ENCODE measurements at places on chromosomes 16 and 17.

GRCh38 chr17:15256689-15257088, 8.4 kb downstream of the PMP22 start:
- DNase-seq = no peak

DNA sequence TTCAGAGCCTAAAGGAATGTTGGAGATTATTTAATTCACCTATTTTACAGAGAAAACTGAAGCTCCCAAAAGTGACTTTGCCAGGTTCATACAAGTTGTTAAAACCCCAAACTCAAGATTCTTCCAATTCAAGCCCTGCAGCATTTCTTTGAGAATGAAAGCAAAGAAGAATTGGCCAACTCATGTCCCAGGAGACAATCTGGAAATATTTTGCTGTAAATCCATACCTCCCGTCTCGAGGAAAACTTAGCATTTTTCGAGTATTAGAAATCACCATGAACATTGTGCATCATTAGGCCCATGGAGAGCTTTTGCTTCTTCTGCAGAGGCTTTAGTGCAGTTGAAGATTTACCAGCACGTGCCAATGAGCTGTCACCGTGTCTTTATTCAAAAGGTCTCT, 176.4 kb upstream of the KCNJ16 start:
- DNase-seq = no peak

DNA sequence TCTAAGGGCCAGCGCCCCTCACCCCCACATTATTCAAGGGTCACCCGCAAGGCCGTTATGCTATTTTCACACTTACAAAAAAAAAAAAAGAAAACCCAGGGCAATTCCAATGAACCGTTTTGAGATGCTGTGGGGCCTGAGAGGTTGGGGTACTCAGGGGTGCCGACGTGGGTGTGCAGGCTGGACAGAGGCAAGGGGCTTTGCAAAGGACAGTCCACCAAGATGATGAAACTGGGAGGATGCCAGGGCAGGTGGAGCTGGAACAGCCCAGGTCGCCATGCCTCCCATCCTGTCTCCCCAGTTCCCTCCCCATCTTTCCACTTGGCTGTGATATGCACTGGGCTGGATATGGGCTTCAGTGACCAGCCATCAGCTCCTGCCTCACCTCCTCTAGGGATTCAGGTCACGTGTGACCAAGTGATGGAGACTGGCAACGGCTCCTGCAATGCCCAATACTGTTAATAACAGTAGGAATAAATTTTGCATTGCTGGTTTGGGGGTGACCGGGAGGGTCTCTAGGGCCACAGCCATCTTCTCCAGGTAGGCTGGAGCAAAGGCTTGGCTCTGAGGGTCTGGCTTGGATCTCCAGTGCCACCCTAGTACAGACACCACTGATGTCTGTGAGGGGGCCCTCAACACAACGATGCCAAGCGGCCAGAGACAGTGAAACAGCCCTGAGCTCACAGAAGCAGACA, 151.3 kb upstream of the TNRC6C start:
- no peak for DNase-seq

GRCh38 chr16:75754141-75754540, 27.9 kb upstream of the CPHXL start:
- no peak for DNase-seq

DNA sequence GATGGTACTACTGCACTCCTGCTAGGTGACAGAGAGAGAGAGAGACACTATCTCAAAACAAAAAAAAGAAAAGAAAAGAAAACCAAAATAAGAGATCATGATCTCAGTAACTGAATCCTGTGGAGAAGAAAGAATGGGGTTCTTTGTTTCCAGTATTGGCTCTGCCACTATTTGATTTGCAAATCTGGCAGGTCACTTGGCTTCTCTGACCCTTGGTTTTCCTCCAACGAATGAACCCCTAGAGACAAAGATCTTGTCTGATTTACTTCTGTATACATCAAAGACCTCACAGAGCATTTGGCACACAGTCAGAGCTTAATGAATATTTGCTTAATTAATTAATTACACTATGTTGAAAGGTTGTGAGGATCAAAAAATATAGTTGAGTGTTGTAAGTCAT, 47.9 kb upstream of the NLK start:
- no peak for DNase-seq

DNA sequence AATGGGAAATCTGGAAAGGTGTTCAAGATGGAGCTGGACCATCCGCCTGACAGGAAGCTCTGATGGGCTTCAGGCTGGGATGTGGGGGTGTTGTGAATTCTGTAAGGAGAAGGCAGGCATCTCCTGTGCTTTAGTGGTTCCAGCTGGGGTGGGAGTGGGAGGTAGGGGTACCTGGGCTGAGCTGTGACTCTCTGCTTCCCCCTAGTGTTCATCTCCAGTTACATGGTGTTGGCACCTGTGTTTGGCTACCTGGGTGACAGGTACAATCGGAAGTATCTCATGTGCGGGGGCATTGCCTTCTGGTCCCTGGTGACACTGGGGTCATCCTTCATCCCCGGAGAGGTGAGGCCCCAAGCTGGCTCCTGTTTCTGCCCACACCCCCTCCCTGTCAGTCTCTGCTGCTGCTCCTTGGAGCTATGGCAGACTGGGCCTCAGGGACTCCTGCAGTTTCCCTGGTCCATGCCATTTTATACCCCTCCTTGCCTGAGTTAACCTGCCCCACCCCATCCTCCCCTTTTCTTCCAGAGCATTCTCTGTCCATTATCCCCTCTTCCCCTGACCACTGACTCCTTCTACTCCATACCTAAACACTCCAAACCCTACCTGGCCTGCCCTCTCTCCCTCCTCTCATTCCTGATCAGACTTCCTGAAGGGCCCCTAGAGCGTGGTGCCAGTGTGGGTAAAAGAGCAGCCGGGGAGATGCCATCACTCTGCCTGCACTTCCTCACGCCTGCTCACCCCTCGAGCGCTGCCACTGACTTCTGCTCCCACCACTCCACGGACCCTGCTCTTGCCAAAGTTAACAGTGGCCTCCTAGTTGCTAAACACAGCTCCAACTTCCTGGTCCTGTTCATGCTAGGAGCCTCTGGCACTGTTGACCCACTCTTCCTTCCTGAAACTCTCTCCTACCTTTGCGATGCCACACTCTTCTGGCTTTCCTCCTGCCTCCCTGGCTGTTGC, 3.4 kb downstream of the SPNS1 start:
- no peak for DNase-seq

GRCh38 chr16:11727796-11728543, 14.7 kb downstream of the TXNDC11 start:
- DNase-seq = peak; percentile 53

- no peak for DNase-seq
Observed at GRCh38 chr17:44389723-44390202, 314 bp upstream of the ITGA2B start.

DNA sequence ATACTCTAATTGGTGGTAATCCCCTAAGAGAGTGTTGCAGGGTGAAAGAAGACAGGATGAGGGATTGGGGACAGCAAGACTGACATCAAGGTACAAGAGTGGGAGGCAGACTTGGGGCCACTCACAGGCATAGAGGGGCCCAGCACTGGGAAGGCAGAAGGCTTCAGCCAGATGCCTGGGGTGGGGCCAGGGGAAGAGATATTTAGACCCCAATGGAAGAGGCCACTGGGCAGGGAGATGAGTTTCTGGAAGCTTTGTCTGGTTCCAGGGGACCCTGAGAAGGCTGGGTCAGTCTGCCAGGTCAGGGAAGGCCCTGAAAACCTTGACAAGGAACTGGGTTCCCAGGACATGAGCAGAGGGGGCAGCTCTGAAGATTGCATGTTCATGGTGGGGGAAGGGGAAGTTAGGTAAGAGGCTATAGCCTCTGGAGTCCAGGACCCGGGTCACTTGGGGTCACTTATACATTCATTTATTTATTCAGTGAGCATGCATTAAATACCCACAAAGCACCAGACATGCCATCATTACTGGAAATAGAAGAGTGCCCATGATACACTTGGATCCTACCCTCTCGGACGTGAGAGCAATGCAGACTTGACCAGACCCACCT, 92.9 kb downstream of the TMEM132E start:
- DNase-seq = no peak

DNA sequence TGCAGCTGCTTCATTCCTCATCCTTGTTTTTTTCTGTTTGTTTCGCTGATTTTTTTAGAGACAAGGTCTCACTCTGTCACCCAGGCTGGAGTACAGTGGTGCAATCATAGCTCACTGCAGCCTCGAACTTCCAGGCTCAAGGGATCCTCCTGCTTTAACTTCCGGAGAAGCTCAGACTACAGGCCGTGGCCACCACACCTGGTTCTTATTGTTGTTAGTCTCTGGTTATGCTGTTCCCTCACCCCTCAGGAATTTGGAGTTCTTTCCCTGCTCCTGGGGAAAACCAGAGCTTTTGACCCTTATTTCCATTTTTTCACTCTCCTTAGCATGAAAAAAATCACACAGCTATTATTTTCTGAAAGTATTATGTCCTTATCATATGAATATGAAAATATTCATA, 1.8 kb downstream of the ODF4 start:
- no peak for DNase-seq

DNA sequence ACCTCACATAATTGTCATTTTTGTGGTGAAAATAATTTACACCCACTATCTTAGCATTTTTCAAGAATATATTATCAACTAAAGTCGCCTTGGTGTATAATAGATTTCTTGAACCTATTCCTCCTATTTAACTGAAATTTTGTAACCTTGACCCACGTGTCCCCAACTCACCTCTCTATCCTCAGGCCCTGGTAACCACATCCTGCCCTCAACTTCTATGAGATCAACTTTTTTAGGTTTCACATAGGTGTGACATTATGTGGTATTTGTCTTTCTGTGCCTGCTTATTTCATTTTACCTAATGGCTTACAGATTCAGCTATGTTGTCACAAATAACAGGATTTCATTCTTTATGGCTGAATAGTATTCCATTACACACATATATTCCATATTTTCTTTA, 73.0 kb upstream of the CNTNAP4 start:
- no peak for DNase-seq

- no peak for DNase-seq
Observed at GRCh38 chr17:57528058-57528451, 217.0 kb downstream of the CCDC182 start.

DNA sequence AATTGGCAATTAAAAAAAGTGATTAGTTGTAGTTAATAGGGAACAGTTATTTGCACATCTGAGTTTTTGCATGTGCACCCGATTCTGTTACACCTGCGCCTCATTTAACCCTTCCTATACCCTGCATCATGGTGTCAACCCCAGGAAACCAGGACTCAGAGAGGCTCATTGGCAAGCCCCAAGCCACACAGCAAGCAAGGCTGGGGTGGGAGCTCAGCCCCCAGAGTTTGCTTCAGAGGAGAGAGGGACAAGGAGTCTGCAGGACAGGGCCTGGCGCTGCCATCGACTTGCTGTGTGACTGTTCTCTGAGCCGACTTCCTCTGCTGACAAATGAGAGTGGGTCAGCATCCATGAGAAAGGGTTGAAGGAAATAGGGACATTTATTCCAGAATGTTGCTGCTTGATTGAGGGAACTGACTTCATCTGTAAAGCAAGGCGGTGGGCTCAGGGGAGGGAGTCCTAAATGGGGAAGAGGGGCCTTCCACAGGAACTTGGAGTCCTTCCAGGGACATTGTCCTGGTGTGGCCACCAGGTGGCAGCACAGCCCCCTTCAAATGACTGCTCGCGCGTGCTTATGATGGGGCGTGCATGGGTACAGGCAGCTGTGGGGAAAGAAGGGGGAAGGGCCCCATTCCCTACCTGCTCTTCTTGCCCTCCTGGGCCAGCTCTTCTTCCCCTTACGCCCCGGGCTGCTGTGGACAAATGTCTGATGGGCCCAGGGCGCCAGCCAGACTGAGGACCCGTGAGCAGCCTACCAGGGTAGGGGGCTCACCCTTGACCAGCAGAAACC, 51.6 kb downstream of the NT5M start:
- DNase-seq = peak; percentile 79

GRCh38 chr16:81376880-81377279, 62.1 kb downstream of the GAN start:
- DNase-seq = peak; percentile 19

GRCh38 chr17:78112518-78113471, 15.8 kb downstream of the TMC6 start:
- peak; percentile 82 for DNase-seq
